ENCODE measurements at places on chromosomes 7 and 10. TPM values are rescaled to one million over a fixed set of nuclear protein-coding genes. Genes with fewer than 3 reads are reported as not detected.

The MSMB gene
- not detected for total RNA-seq

The H2BK1 gene
- total RNA-seq: not detected

The ST8SIA6 gene
- not detected for total RNA-seq

The PRSS37 gene
- total RNA-seq: not detected

The FRMPD2 gene
- total RNA-seq: 1.7 TPM

The FOXI2 gene
- not detected for total RNA-seq

The HOXA9 gene
- 4.3 TPM for total RNA-seq

The NEBL gene
- 9.2 TPM for total RNA-seq

The ALOX5 gene
- total RNA-seq: 4.8 TPM

The RSBN1L gene
- 15.4 TPM for total RNA-seq

The TSPAN13 gene
- 32.2 TPM for total RNA-seq

The ADGRA1 gene
- not detected for total RNA-seq

The NEURL1 gene
- total RNA-seq: 0.24 TPM

The CYP3A5 gene
- total RNA-seq: 2.8 TPM

The LRMDA gene
- total RNA-seq: 3.1 TPM

The ZPBP gene
- total RNA-seq: not detected

The PNLIPRP3 gene
- 13.0 TPM for total RNA-seq

The LIPN gene
- total RNA-seq: not detected

The AHCYL2 gene
- total RNA-seq: 8.3 TPM

The ANKRD22 gene
- total RNA-seq: 9.2 TPM

The CDNF gene
- 0.24 TPM for total RNA-seq

The IFIT2 gene
- total RNA-seq: 0.21 TPM

The SORCS1 gene
- not detected for total RNA-seq

The GPR85 gene
- 0.48 TPM for total RNA-seq

The TMEM236 gene
- not detected for total RNA-seq

The GRID2IP gene
- total RNA-seq: not detected

The CFAP69 gene
- 1.1 TPM for total RNA-seq

The AQP1 gene
- 5.3 TPM for total RNA-seq

The HOXA10 gene
- total RNA-seq: 2.2 TPM

The GNGT1 gene
- not detected for total RNA-seq

The OLAH gene
- 15.8 TPM for total RNA-seq

The IFIT3 gene
- total RNA-seq: 0.64 TPM

The NUTM2B gene
- 0.43 TPM for total RNA-seq

The PTER gene
- total RNA-seq: 26.4 TPM

The PNLIPRP2 gene
- not detected for total RNA-seq

The CLEC2L gene
- total RNA-seq: not detected

The PALD1 gene
- total RNA-seq: 0.21 TPM
